Lower lobe of right lung (tissue), 2 donors: ENCODE measurements at places on chromosomes 4 and X.

- H3K36me3 ChIP-seq = no peaks in the 10 kb centered on the region
- H3K4me3 ChIP-seq = no peak overlapping the region
- DNase-seq = no peak
Observed at GRCh38 chr4:55386840-55387239, 8.9 kb upstream of the TMEM165 start.

DNA sequence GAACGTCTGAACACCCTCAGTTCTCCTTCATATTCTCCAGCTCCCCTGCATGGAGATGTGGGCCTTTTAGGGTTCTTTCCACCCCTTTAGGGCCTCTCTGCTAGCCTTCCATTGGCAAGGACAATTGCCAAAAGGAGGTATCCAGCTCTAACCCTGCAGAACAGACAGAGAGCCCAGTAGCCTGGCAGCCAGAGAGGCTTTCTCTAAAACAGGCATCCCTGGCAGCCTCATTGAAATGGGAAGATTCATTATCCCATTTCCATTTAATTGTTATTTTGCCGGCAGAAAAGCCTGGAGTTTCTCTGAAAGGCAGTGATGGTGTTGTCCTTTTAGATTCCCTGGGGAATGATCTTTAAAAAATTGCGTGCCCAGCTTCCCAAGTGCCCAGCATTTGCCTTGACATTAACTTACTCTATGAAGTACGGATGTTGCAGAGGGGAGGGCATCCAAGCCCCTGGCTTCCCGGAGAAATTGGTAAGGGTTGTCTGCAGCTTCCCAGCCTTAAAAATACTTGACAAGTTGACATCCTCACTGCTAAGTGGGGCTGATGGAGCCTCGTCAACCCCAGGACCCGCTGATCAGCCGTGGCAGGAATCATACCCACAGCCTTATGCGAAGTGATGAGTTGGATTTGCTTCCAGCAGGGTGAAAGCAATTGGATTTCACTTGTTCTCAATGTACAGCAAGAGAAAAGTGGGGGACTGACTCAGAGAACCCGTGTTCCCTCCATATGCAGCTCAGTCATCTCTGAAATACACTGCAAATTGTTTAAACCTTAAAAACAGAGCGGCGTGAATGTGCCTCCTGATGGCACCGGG is 244.1 kb downstream of the CRLF2 start:
- H3K4me1 ChIP-seq = no peaks in the 10 kb centered on the region
- H3K36me3 ChIP-seq = no peaks in the 10 kb centered on the region
- no peak overlapping the region for H3K4me3 ChIP-seq
- H3K27me3 ChIP-seq = no peaks in the 10 kb centered on the region
- no peak for DNase-seq
- no peak overlapping the region for H3K27ac ChIP-seq

DNA sequence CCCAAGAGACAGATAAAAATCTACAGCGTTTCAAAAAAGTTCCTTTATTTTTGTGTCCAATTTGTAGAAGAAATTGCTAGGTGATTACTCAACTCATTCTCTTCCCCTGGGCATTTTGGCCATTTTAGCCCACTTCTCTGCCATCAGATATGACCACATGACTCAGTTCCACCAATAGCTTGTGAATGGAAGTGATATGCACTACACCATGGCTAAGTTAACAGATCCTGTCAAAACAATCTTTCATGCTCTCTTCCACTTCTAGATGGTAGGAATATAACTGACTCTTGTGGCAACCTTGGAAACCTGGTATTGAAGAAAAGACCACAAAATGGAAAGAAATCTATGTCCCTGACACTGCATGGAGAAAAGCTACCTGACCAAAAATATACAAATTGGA is 26.2 kb upstream of the FREM3 start:
- no peak overlapping the region for H3K4me3 ChIP-seq
- H3K27ac ChIP-seq = no peak overlapping the region
- no peaks in the 10 kb centered on the region for H3K4me1 ChIP-seq
- no peak for DNase-seq
- no peaks in the 10 kb centered on the region for H3K36me3 ChIP-seq

GRCh38 chr4:112063260-112063659 is 82.0 kb upstream of the FAM241A start:
- H3K4me3 ChIP-seq = no peak overlapping the region
- no peak for DNase-seq
- no peak overlapping the region for H3K27ac ChIP-seq
- H3K36me3 ChIP-seq = no peaks in the 10 kb centered on the region

GRCh38 chrX:107677501-107677901 is 49.2 kb downstream of the PRPS1 start:
- no peaks in the 10 kb centered on the region for H3K27me3 ChIP-seq
- DNase-seq = no peak
- H3K4me1 ChIP-seq = peaks cover 61% of the 10 kb centered on the region

GRCh38 chr4:109207061-109207460 is 95.4 kb downstream of the COL25A1 start:
- no peaks in the 10 kb centered on the region for H3K27me3 ChIP-seq
- no peaks in the 10 kb centered on the region for H3K4me1 ChIP-seq
- DNase-seq = no peak
- H3K4me3 ChIP-seq = no peak overlapping the region
- no peak overlapping the region for H3K27ac ChIP-seq
- H3K36me3 ChIP-seq = no peaks in the 10 kb centered on the region

DNA sequence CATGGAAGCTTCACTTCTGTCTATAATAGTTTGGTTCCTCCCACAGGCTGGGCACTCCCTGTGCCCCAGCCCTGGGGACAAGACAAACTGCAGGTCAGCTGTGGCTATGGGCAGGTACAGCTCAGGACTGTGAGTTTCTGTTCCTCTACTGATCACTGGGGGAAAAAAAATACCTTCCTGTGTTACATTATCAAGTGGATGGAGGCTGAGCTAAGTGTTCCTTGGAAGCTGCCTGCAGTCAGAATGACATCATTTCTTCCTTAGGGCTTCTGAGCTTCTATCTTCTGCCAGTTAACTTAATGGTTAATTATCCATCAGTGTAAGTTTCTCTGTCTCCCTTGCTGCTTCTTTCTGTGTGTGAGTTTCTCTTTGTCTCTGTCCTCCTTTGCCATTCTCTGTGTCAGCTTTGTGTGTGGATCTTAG is 4.6 kb downstream of the RAB33A start:
- DNase-seq = no peak
- no peak overlapping the region for H3K4me3 ChIP-seq
- H3K27ac ChIP-seq = no peak overlapping the region
- H3K27me3 ChIP-seq = no peaks in the 10 kb centered on the region
- no peaks in the 10 kb centered on the region for H3K36me3 ChIP-seq
